Stimulated activated CD8-positive, alpha-beta memory T cell treated with anti-CD3 and anti-CD28 coated beads, Interleukin-2, amount 100 ng/mL, for 1 hour (primary cell): ENCODE measurements at places on chromosomes 13 and 19.

DNA sequence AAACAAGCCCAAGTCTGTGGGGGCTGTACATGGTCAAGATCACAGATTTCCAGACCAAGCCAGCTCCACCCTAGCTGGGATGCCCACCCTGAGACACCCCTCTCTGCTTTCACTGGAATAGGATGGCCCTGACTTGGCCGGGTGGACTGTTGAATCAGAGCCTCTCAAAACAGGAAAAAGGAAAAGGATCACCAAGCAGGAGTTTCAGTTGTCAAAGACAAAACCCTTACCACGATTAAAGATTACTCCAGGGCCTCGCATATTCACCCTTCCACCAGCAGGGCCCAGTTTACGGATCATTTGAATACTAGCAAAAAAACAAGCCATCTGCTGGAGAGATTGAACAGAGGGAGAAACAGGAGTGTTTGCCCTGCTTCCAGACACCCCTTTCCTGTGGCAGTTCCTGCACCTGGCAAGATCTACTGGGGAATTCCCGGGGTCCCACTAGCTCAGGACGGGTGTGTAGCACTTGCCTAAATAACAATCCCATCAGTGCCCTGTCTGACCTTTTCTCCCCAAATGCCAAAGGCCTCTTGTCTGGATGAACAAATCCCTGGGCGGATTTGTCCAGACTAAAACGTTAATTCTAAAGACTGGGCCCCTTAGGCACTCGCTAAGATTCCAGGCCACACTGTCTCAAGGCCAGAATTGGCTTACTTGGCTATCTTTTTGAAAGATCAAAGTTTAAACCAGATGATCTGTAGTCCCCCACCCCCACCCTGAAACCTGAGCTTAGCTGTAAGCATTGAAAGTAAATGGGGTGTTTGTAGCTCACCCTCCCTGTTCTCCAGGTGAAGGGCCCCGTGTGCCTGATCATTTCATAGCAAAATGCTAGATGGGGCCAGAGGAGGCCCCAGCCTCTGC is 38.4 kb downstream of the ACTN4 start:
- DNase-seq: no peak

GRCh38 chr19:30955112-30956104 is 393.8 kb downstream of the TSHZ3 start:
- DNase-seq: no peak

DNA sequence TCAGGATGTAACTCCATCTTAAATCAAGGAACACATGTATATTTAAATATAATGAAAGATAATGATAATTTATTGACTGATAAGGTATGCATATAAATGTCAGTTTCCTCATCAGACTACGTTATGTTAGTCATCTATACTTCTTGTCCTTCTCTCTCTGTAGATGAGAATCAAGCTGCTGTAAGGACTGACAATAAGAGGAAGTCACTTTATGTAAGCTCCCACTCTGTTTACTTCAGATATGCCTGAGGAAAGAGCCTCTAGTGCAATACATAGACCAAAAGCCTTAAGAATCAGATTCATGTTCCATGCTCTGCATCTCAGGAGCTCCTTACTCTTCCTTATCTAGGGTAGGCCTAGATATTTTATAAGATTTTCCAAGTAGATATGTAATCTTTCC is 9.6 kb upstream of the SLITRK6 start:
- no peak for DNase-seq

DNA sequence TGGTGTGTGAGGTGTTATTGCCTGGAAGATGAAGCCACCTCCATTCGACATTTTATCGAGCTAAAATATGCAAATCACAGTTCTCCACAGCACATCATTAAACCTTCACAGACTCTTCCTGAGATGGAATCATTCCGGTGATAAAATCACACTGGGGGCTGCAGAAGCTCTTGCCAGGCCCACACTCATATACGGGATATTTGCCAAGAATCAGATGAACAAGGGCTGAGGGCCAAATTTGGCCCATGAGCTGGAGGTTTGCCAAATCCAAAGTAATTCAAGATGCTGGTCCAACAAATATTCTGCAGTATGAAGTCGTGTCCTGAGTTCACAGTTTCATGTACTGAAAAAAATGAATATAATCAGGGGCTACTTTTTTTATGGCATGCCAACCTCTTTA is 16.7 kb upstream of the RXFP2 start:
- no peak for DNase-seq

- DNase-seq: no peak
Observed at GRCh38 chr19:17775991-17776803, 18.7 kb upstream of the B3GNT3 start.

- no peak for DNase-seq
Observed at GRCh38 chr13:60242043-60242595, 78.4 kb upstream of the DIAPH3 start.
